Stimulated activated CD4-positive, alpha-beta T cell treated with anti-CD3 and anti-CD28 coated beads, Interleukin-2, amount 100 ng/mL, for 48 hours (primary cell): ENCODE measurements at places on chromosomes 12 and 14.

GRCh38 chr14:63659726-63660125 is 18.1 kb upstream of the WDR89 start:
- no peak for DNase-seq

DNA sequence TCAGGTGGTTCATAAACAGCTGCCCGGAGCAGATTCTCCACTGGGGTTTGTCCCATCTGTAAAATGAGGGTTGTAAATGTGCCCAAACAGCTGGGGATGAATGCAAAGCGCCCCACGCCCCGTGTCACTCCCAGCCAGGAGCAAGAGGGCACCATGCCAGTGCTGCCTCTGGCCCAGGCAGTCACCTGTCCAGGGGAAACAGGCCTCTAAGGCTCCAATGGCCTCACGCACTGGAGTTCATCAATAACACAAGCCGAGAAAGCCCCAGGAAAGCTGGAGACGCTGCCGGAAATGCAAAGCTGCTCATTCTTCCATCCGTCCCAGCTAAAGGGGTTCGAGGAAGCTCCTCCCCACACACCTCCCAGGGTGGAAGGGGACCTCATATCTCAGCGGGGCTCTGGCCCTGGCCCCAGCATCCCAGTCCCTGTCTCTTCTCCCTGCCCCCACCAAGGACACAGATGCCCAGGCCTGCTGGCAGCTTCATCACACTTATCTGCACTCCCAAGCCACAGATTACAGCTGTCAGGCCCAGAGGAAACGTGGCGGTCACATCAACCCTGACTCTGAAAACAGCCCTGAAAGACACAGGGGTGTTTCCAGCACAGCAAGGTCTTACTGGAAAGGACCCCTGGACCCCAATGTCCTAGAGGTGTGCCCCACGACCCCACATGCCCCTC is 21.5 kb downstream of the SCARB1 start:
- no peak for DNase-seq

DNA sequence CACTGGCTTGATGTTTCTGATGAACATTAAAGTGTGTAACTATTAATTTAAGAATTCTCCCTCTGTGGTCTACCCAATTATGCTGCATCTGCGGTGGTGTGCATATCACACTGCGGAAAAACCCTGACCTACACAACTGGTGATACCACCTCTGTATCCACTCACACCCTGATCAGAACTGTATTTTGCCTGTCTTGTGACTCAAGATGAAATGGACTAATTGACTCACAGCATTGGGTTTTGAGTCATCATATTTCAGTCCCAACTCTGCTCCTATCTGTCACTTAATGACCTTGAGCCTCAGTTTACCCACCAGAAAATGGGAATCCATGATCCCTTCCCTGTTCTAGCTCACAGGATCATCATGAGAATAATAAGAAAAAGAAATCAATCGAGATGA is 65.6 kb downstream of the NUAK1 start:
- no peak for DNase-seq

DNA sequence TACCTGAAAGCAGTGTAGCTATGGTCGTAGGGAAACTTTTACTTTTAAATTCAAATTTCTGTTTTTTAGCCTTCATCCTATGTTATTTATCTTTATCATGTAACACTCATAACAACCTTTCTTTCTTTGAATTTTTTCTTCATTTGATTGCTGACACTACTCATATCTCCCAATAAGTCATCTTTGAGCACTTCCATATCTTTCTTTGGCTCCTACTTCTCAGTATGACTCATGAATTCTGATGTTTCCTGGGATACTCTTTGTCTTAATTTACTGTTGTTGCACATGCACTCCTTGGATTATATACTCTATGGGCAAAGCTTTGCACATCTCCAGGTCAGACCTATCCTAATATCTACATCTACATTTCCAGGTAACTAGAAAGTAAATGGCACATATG is 18.1 kb upstream of the IAPP start:
- DNase-seq, result no peak

- no peak for DNase-seq
Measured at GRCh38 chr12:21934173-21934572, 7.1 kb downstream of the ABCC9 start.

DNA sequence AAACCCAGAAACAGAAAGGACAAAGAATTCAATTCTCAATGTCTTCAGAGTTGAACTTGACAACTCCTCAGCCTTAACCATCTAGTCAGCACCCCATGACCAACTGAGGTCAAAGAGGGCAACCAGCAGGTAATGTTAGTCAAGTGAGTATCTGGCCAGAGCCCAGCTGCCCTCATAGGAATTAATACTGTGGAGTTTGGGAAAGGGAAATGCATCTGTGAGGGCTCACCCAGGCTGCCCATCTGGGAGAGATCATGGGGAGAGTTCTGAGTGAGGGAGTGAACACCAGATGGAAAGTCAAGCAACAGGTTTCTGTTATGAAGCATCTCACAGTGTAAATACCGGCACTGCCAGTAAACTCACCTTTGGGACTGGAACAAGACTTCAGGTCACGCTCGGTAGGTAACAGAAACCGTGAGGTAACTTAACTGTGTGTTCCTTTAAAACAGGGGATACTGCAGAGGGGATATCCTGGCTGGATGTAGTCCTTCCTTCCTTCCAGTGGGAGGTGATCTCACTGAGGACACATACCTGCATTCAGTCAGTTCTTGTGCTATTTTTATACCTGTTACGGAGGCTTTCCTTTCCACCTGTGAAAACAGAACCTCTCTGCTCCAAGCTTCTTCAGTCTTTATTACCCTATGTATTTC is 94.4 kb downstream of the DAD1 start:
- no peak for DNase-seq

DNA sequence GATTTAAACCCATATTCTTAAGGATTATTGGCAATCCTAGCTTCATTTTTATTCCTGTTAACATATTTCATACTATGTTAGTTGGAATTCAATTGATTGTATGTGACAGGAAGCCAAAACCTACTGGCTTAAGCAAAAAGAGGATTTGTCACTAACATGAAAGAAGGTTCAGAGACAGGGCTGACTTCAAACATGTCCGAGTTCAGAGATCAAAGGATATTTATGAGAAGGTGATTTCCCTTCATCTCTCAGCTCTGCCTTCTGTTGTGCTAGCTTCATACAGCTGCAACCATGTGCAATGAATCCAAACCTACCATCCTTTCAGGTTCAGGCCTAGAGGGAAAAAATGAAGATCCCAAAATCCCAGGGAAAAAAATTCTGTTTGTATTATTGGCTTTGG is 349.7 kb downstream of the ATP23 start:
- no peak for DNase-seq

GRCh38 chr14:45065956-45066355 is 18.0 kb upstream of the PRPF39 start:
- no peak for DNase-seq

DNA sequence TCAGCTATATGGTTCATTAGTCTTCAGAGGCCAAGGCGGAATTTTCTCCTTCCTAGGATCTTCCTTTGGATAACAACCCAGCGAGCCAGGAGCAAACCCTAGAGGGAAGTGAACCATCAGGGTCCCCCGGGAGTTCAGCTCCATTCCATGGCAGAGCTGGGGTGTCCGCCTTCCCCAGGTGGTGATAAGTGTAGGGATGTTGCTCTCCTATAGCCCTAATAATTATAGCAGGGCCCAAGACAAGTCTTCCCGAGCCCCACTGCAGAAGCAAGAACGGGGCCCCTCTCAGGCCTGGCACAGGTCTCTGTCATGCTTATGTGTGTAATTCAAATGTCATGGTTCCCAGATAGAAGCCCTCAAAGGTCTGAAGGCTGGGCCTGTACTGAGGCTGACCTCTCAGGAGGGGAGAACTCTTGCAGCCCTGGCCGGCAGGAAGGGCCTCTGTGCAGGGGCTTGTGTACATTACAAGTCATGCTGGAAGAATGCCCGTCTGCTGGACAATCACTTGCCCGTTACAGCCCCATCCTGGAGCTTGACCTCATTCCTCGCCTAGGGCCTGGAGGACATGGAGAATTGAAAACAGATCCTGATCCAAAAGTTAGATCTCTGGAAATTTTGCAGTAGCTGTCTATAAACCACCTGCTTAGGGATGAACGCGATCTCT is 17.3 kb downstream of the LRTM2 start:
- DNase-seq, result no peak

DNA sequence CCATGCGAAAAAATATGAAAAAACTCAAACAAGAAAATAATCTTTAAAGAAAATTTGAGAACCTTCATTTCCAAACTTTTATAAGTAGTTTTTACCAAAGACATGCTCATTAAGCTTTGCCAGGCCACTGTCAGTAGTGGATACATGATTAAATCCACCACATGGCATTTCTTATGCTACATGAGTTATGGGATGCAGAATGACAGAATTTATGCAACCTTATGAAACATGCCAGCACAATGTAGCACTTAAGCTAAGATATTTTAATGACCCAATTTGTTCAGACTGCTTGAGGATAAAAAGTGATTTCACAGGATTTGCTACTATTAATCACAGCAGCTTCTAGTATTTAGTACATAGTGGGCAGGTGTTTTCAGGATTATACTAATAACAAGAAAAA is 123.3 kb downstream of the ATP23 start:
- no peak for DNase-seq

DNA sequence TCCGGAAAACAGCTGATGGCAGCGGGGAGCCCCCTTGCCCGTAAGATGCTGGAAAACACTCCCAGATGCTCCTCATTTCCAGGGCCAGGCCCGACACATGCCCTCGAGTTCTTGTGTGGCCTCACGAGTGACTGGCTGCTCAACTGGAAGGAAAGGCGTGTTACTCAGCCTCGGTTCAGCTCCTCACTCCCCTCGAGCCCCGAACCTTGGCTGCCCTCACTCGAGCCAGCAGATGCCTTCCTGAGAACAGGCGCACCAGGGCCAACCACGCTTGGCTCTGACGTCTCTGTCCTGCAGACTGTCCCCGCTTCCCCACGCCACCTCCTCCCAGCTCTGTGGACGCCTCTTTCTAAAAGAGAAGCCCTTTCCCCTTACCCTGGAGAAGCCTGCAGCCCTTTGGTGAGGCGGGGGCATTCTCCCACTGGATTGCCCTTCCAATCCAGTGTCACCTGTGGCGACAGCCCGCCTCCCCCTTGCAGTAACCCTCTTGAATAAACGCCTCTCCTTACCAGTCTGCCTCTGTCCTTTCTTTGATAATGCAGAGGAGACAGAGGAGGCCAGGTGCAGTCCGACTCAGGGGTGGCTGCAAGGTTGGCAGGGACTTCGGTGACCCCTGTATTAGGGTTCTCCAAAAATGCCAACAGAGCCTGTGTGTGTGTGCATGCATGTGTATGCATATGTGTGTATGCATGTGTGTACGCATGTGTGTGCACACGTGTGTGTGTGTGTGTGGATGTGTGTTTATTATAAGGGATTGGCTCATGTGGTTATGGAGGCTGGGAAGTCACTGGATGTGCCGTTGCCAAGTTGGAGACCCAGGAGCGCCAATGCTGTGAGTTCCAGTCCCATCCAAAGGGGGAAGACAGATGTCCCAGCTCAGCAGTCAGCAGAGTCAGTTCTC is 166.3 kb downstream of the KIF26A start:
- no peak for DNase-seq

GRCh38 chr12:48329199-48329939 is 21.4 kb downstream of the ZNF641 start:
- no peak for DNase-seq

DNA sequence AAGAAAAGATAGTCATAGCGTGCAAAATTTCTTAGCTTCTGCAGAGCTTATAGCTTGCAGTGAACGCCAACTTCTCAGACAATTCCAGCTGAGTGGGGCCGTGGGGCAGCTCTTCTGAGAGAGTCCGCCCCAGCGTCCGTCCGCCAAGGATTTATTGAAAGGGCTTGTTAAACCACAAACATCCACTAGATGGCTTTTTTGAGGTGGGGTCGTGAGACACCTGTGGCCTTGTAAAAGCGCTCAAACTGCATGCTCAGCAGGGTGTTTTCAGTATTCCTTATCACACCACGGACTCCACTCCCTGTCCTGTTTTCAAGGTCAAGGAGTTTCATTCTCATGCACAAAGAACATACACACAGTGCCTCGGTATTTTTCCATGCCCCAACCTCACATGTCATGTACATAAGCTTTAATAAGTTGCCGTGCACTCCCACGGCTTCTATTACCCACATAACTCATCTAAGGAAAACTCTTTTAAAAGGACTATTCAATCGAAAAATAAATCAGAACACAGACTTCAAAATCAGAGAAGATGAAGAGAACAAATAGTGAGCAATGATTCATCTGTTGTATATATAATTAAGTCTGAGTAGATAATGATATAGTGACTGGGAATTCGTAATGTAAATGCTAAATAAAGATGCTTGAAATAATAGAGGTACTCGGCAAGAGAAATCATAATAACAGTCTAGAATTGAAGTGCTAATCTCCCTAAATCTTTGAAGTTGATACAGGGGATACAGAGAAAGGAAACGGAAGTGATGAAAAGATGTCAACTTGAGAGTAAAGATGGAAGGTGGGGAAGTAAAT is 46.7 kb downstream of the WBP11 start:
- DNase-seq, result no peak
